ENCODE measurements at places on chromosomes 5 and 9.
A peak's percentile ranks its signal among the peaks of the same experiment; 100 is the strongest.

DNA sequence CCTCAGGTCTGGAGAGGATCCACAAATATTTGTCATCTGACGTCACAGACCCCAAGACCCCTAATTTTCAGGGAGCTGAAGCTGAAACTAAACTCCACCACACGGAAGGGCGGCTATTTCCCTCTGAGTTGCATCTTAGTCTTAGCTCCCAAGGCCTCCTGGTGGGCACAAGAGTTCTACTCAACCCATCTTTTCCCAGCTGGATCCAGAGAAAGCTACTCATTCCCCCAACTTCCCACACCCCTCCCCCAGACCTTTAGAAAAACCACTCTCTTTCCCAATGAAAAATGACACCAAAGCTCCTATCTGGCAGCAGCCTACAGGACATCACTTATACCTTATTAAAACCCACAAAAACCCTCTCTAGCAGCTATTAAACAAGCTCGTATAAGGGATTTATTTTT, 67.1 kb upstream of the SLC1A1 start:
- no peak for DNase-seq

GRCh38 chr9:131478421-131478868, 24.3 kb upstream of the POMT1 start:
- DNase-seq: peak; percentile 31

DNA sequence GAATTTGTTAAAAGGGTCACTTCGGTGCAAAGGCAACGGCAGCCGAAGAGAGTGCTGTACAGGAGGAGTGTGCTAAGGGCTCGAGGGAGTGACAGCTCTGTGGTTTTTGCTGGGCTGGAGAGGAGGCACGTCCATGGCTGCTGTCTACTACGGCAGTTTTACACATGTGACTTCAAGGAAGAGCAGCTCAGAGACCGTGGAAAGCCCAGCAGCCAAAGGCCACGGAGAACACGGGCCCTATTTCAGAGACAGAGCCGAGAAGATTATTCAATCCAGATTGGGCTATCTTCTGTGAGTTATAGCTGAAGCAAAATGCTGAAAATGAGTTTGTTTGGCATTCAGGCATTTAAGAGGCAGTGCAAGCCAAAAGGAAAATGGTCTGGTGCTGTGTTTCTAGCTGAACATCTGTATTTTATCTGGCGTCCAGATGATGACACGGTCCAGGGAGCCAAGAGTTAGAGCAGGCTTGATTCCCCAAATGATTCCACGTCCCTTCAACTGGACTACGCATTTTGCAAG, 96.4 kb downstream of the RFK start:
- DNase-seq: no peak

DNA sequence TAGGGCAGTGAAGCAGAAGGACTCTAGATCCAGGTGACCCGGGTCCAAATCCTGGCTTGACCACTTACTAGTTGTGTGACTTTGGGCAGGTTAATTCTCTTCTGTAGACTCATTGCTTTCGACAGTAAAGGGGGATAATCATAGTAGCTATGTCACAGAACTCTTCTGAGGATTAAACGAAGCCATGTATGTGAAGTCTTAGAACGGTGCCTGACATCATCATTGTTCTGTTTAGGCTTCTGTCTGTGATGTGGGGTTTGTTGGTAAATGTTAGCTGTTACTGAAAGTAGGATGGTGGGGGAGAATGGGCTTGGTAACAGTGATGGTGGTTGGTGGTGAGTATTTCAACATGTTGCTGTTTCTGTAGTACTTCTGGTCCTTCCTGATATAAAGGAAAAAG, 73.7 kb downstream of the MAP1B start:
- no peak for DNase-seq

DNA sequence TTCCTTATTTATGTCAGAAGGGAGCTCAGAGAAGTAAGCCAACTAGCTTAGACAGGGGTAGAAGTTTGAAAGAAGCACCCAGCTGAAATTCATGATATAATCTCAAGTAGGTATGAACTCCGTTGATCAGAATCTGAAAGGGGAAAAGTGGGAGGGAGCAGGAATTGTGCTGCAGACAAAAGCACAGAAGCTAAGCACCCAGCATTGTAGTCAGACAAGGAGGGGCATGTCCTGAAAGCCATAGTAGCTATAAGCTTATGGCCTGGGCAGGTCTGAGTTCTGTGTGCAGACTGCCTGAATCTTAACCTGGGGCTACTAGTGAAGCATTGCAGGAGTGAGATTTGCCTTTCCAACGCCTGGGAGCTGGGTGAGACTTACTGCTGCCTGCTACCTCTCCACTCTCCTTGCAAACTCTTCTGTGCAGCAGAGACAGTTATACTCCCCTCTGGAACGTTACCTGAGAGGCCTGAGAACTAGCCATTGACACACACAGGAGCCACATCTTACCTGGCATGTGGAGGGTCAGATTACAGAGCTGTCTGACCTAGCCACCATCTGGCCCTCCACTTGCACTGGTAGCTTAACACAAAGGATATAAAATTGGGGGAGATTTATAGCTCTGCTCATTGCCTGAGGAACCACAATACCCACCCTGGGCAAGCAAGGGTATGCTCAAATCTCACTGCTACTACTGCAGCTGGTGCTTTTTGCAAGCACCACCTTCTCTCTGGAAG, 9.8 kb upstream of the CYLC2 start:
- no peak for DNase-seq

DNA sequence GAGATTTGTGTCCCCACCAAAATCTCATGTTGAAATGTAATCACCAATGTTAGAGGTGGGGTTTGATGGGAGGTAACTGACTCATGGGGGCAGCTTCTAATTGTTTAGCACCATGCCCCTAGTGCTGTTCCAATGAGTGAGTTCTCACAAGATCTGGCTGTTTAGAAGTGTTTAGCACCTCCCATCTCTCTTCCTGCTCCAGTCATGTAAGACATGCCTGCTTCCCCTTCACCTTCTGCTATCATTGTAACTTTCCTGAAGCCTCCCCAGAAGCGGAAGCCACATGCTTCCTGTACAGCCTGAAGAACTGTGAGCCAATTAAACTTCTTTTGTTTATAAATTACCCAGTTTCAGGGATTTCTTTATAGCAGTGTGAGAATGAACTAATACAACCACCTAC, 170.5 kb downstream of the NDUFS4 start:
- no peak for DNase-seq

- DNase-seq: no peak
These were observed 303.3 kb downstream of the DOCK8 start for GRCh38 chr9:517993-518392.

GRCh38 chr9:32603914-32604852, 31.2 kb upstream of the NDUFB6 start:
- no peak for DNase-seq

DNA sequence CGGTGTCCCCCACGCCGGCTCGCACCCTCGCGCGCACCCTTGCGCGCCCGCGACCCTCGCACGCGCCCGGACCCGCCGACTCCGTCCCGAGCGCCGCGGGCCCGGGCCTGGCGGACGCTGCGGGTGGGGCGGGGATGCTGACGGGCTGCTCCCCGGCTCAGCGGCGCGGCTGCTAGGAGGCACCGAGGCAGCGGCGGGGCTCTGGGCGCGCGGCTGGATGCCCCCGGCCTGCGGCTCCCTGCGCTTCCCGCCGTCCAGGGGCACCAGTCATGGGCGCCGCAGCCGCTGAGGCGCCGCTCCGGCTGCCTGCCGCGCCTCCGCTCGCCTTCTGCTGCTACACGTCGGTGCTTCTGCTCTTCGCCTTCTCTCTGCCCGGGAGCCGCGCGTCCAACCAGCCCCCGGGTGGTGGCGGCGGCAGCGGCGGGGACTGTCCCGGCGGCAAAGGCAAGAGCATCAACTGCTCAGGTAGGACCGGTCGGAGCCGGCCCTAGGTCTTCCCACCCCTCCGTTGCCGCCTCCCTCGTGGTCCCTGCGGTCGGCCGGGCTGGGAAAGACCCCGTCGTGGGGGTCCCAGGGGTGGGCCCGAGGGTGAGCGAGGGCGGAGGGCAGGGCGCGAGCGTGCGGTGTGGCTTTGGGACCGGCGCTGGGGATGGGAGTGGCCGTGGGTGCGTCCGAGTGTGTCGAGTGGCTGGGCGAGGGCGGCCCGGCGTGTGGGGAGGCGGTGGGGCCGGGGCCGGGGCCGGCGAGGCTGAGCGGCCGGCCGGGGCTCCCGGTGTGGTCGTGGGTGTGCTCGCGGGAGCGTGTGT, 530 bp downstream of the TMEFF1 start:
- DNase-seq: no peak

GRCh38 chr9:30116673-30117217, 2267.7 kb upstream of the ACO1 start:
- no peak for DNase-seq

DNA sequence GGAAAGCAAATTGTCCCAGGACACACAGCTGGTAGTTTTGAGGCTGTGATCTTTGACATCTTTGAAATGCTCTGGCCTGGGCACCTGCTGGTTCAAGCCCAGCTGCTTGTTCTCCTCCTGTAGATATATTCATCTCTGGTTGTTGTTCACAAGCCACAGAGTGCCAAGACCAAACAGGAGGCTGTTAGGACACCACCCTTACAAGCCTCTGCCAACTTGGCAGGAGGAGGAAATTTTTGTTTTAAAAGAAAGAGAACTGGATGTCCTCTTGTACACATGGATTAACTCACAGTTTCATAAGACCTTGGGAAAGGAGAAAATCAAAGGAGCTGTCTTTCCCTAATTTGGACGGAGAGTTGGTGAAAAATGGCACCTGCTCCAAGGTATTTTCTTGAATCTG, 8.5 kb upstream of the ZFP62 start:
- DNase-seq: no peak

- DNase-seq: no peak
These were observed 9.4 kb upstream of the DELE1 start for GRCh38 chr5:141914199-141914743.

DNA sequence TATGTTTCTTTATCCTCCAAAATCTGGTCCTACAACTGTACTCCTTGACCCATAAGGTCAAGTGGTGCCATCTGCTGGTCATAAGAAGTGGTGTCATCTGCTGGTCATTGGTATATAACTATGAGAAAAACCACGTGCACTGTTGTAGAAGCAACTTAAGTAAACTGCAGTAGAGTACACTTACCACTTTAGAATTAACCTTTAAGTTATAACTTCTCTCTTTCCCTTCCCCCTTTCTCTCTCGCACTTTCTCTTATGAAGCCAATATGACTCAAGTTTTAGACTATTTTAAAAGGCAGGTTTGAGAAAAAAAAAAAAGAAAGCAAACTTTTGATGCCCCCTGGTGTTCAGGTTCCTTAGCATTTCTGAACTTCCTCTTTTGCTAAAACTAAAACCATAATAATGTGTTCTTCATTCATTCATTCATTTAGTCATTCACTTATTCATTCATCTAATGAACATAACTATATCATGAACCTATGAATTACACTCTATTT, 12.8 kb upstream of the MTAP start:
- DNase-seq: no peak

DNA sequence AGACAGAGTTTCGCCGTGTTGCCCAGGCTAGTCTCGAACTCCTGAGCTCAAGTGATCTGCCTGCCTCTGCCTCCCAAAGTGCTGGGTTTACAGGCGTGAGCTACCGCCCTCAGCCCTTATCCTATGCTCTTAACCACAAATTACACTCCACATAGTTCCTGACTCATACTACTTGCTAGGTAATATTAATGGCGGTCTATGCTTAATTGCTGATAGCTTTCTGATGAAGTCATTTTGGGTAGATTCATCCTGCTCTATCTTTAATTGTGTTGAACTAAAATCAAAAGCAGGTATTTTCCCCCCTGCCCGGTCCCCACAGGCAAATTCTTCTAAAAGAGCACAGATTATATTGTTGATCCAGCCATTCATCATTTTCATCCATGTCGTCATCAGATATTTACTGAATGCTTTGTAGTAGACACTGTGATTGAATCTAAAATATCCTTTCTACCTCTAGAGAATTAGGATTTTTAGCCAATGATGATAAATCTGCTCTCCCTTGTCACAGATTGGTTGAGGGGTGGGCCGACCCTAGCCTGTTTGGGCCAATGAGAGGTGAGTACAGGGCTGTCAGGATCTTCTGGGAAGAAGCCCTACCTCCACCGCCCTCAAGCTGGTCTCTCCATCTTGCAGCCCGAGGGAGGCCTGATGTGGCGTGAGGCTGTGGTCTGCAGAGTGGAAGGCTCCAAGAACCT, 144.8 kb downstream of the NR3C1 start:
- DNase-seq: no peak

DNA sequence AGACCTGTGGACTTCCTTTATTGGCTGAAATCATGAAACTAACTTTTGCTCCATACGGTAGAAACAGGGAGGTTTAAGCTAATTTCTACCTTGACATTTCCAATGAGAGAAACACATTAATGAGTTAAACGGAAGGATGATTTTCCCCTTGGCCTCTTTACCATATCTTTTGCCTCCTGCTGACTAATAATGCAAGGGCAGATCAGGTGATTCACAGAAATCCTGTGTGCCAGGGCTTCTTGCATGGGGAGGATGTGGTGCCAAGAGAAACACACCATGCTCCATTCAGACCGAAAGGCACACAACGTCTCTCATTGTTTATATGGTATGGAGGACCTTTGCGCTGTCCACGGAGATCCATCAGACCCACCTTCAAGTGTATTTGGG, 17.4 kb upstream of the PRLR start:
- DNase-seq: no peak

DNA sequence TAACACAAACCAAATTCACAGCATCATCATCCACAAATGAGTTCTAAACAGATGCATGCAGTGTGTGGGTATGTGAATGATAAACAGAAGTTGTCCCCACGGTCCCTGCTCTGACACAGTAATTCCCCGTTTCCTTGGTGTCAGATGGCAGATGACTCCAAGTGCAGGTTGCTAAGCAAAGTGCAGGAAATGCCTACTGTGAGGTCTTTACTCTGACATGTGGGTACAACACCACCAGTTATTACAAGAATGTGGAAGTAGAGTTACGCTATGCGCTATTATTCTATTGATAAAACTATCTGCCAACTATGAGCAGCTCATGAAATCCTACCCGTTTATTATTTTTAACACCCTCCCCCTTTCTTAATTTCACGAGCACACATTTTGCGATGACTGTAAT, 448.9 kb downstream of the BNC2 start:
- DNase-seq: no peak

DNA sequence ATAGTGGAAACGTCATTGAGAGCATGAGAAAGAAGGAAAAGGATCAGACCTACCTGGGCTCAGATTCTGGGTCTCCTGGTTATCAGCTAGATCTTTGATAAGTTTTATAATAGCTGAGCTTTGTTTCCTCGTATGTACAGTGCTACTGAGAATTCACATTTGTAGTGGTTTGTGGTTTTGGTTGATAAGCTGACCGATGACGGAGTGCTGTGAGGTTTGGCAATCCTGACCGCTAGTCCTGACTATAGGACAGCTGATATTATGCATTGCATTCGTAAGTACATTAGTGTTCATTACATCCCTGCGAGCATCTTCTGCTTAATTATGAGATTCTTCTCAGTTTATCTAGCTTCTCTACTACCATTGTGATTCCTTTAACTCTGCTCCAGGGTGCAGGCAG, 190.7 kb upstream of the SLC27A6 start:
- DNase-seq: no peak
